Vagina (tissue), 2 donors: ENCODE measurements at places on chromosomes 16 and 17. TPM values are rescaled to one million over a fixed set of nuclear protein-coding genes. Genes with fewer than 3 reads are reported as not detected.

- H3K4me3 ChIP-seq, result no peak overlapping the region
- no peaks in the 10 kb centered on the region for H3K36me3 ChIP-seq
- H3K4me1 ChIP-seq, result no peaks in the 10 kb centered on the region
- peak; percentile 81 for DNase-seq
- no peak overlapping the region for H3K27ac ChIP-seq
These were observed 42.0 kb upstream of the RPL38 start for GRCh38 chr17:74161503-74161875.

DNA sequence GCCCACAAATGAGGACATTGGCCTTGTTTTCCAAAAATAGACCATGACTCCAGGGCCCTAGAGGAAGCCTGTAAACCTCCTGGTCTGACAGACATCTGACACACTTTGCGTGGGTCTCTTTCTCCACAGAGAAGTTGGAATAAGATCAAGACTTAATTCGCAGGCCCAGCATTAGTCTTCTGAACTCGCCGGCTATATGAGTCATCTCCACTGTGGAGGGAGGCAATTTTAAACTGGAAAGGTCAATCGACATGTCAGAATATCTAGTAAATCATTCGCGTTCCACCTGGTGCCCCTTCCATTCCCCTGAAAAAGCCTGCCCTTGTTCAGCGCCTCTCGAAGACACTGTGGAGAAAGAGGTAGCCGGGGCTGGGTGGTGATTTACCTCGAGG lies 140.1 kb downstream of the CLEC16A start:
- no peak overlapping the region for H3K4me3 ChIP-seq
- no peak for DNase-seq

GRCh38 chr16:80806927-80807340 lies 2.5 kb upstream of the CDYL2 start:
- H3K27me3 ChIP-seq, result no peaks in the 10 kb centered on the region
- no peak for DNase-seq
- H3K27ac ChIP-seq, result no peak overlapping the region
- H3K36me3 ChIP-seq, result no peaks in the 10 kb centered on the region
- H3K4me3 ChIP-seq, result no peak overlapping the region

GRCh38 chr16:80969114-80969484 lies 37.6 kb downstream of the CMC2 start:
- H3K4me1 ChIP-seq, result no peaks in the 10 kb centered on the region
- no peaks in the 10 kb centered on the region for H3K27me3 ChIP-seq
- peaks cover 5% of the 10 kb centered on the region for H3K36me3 ChIP-seq
- no peak for DNase-seq
- H3K4me3 ChIP-seq, result no peak overlapping the region

DNA sequence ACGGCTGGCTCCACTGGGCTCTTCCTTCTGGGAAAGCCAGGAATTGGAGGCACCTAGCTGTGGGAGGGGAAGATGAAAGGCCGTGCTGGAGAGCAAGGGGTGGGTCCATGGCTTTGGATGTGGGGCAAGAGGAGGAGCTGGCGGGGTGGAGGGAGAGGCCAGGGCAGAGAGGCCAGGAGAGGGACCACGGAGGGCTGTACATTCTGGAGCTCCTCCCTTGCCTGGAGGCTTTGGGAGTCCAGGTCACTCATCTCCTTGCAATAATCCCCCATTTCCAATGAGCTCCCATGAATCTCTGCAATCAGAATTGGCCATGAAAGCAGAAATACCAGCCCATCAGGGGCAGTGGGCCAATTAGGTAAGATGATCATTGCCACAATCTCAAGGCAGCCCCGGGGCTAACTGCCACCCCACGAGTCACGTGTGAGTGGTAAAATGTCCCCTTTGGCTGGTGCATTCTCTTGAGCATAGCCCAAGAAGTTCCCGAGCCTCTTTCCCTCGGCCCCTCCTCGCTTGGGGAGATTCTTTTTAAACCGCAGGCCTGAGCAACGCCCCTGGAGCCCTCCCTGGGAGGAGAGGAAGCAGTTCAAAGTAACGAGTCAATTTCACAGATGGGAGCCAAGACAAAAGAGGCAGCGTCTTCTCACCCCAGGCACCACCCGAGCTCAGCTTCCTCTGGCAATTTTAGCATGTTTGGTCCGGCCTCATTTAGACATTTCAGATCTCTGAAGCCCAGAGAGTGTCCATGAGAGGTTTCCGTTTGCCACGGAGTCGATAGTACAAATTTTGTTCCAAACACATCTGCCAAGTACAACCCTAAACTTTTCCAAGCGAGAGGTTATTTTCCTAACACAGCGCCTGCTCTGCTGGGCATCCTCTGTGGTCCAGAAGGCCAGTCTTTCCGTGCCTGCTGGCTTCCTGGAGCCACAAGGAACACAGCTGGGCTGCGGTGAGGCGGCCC lies 13.4 kb downstream of the RTN4RL1 start:
- no peaks in the 10 kb centered on the region for H3K27me3 ChIP-seq
- DNase-seq, result no peak
- H3K36me3 ChIP-seq, result no peaks in the 10 kb centered on the region
- peaks cover 22% of the 10 kb centered on the region for H3K4me1 ChIP-seq

TOX3 gene
- total RNA-seq, result 1.2 TPM

- DNase-seq, result no peak
- no peaks in the 10 kb centered on the region for H3K36me3 ChIP-seq
- no peak overlapping the region for H3K4me3 ChIP-seq
- peaks cover 5% of the 10 kb centered on the region for H3K4me1 ChIP-seq
- H3K27me3 ChIP-seq, result no peaks in the 10 kb centered on the region
- no peak overlapping the region for H3K27ac ChIP-seq
These were observed 196.4 kb upstream of the KCNJ16 start for GRCh38 chr17:69878661-69879060.

FBXW10B gene
- 6.9 TPM for total RNA-seq

- no peak overlapping the region for H3K4me3 ChIP-seq
- H3K27ac ChIP-seq, result no peak overlapping the region
- H3K36me3 ChIP-seq, result no peaks in the 10 kb centered on the region
- DNase-seq, result no peak
These were observed 2.6 kb downstream of the NHERF2 start for GRCh38 chr16:2029350-2029749.

- no peaks in the 10 kb centered on the region for H3K27me3 ChIP-seq
- H3K4me1 ChIP-seq, result peaks cover 58% of the 10 kb centered on the region
- no peaks in the 10 kb centered on the region for H3K36me3 ChIP-seq
- H3K4me3 ChIP-seq, result no peak overlapping the region
- DNase-seq, result no peak
These were observed 21.0 kb downstream of the SLC7A6OS start for GRCh38 chr16:68289621-68290329.

DNA sequence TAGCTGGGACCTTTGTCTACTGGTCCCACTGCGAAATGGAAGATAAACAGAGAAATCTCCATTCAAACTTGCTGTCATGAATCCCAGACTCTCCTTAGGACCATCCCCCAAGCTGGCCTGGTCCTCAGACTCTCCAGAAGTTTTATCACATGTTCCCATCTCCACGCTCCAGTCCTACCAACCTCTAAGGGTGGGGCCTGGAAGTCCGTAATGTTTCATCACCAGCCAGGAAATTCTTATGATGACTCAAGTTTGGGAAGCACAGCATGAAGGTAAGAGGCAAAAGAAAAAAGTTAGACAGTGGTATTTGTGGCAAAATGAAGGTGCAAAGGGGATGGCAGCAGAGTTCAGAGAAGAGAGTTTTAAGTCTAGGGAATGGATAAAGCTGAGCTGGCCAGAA lies 52.7 kb downstream of the ZNF18 start:
- H3K27me3 ChIP-seq, result no peaks in the 10 kb centered on the region
- H3K36me3 ChIP-seq, result no peaks in the 10 kb centered on the region
- H3K4me1 ChIP-seq, result peaks cover 17% of the 10 kb centered on the region

RAB26 gene
- total RNA-seq, result 1.5 TPM

DNA sequence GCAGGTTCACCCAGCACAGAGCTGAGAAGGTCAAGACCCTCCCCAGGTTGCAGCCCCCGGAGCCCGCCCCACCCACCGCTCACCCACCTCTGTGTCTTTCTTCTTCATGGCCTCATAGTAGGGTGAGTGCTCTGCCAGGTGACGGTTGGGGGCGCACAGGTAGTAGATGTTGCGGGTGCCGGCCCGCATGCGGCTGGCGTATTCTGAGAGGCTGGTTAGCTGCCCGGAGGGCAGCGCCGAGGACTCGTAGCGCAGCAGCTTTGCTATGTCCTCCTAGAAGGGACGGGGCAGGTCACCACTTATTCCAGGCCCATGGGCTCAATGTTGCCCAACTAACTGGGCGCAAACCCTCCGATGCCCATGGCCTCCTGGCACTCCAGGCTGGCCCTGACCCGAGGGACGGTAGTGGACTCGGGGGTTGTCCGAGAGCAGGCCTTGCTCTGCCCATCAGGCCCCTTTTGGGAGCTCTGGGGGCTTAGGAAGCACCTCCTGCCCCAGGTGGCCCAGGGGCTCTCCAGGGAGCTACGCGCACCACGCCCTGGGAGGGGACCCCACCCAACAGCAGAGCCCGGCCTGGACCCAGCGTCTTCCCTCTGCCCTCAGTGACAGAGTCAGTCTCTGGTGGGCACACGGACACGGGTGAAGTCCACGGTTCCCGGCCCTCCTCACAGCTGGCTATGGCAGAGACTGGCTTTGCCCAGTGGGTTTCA lies 9.9 kb downstream of the DNASE1 start:
- no peak for DNase-seq
- H3K36me3 ChIP-seq, result peaks cover 60% of the 10 kb centered on the region
- H3K27ac ChIP-seq, result no peak overlapping the region
- H3K4me1 ChIP-seq, result no peaks in the 10 kb centered on the region
- H3K27me3 ChIP-seq, result no peaks in the 10 kb centered on the region

GRCh38 chr16:53065461-53066061 lies 10.8 kb downstream of the CHD9 start:
- DNase-seq, result no peak
- H3K27me3 ChIP-seq, result no peaks in the 10 kb centered on the region
- no peak overlapping the region for H3K4me3 ChIP-seq
- peaks cover 19% of the 10 kb centered on the region for H3K4me1 ChIP-seq

DNA sequence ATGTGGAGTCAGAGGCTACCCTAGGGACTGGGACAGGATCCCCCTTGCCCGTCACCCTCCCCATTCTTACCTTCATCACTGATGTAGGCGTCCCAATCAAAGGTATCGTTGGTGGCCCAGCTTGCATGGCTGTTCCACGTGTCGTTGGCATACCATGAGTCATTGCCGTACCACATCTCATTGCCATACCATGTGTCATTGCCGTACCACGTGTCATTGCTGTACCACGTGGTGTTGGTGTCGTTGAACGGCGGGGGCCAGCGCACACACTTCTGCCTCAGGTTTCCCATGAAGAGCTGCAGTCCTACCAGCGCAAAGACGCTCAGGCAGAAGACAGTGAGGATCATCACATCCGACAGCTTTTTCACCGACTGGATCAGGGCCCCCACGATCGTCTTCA lies 4.8 kb downstream of the SCN4A start:
- H3K4me1 ChIP-seq, result no peaks in the 10 kb centered on the region
- no peak for DNase-seq

CLEC3A gene
- total RNA-seq, result not detected

KCNH6 gene
- not detected for total RNA-seq

GRCh38 chr17:74571621-74572270 lies 4.4 kb upstream of the CD300H start:
- H3K4me1 ChIP-seq, result peaks cover 9% of the 10 kb centered on the region
- no peaks in the 10 kb centered on the region for H3K27me3 ChIP-seq
- no peak overlapping the region for H3K4me3 ChIP-seq
- no peak for DNase-seq

C1QL1 gene
- 6.9 TPM for total RNA-seq

EVPLL gene
- 16.7 TPM for total RNA-seq

DNA sequence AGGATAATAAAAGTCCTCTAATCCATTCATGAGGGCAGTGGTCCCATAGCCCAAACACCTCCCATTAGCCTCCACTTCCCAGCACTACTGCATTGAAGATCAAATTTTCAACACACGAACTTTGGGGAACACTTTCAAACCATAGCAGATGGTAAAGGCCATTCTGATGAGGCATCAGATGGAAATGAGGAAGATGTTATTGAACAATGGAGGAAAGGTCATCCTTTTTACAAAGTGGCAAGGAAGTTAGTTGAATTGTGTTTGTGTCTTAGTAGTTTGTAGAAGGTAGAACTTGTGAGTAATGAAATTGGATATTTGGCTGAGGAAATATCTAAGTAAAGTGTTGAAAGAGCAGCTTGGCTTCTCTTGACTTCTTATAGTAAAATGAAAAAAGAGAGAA lies 93.3 kb upstream of the NLRP1 start:
- no peaks in the 10 kb centered on the region for H3K36me3 ChIP-seq
- H3K4me3 ChIP-seq, result no peak overlapping the region
- no peak for DNase-seq
- H3K27ac ChIP-seq, result no peak overlapping the region
- H3K27me3 ChIP-seq, result no peaks in the 10 kb centered on the region

ALOX15 gene
- not detected for total RNA-seq

NXN gene
- 51.6 TPM for total RNA-seq

- H3K27me3 ChIP-seq, result no peaks in the 10 kb centered on the region
- no peaks in the 10 kb centered on the region for H3K36me3 ChIP-seq
- DNase-seq, result no peak
- H3K27ac ChIP-seq, result no peak overlapping the region
These were observed 50.2 kb downstream of the IRX5 start for GRCh38 chr16:54980821-54981220.

- H3K27ac ChIP-seq, result no peak overlapping the region
- no peak overlapping the region for H3K4me3 ChIP-seq
- peak; percentile 87 for DNase-seq
- peaks cover 8% of the 10 kb centered on the region for H3K4me1 ChIP-seq
- H3K27me3 ChIP-seq, result no peaks in the 10 kb centered on the region
These were observed 24.6 kb upstream of the BRD7 start for GRCh38 chr16:50393416-50393815.

DNA sequence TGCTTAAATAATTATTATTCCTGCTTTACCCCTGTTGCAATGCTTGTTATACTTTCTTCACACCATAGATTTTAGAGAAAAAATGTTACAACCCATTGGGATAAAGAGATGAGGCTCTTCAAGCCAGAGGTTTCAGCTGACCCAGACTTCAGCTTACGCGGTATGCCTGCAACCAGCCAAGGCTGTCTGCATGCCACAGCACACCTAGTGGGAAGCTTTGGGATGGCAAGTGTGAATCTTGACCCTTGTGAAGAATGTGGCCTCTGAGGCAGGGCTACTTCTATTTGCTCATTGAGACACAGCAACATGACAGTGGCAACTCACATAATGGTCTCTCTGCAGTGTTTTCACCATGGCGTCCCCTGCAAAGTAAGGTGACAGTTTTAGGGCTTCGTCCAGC lies 193.9 kb upstream of the PIRT start:
- no peaks in the 10 kb centered on the region for H3K4me1 ChIP-seq
- no peaks in the 10 kb centered on the region for H3K27me3 ChIP-seq
- no peak overlapping the region for H3K27ac ChIP-seq
- no peak overlapping the region for H3K4me3 ChIP-seq
- no peaks in the 10 kb centered on the region for H3K36me3 ChIP-seq

DNA sequence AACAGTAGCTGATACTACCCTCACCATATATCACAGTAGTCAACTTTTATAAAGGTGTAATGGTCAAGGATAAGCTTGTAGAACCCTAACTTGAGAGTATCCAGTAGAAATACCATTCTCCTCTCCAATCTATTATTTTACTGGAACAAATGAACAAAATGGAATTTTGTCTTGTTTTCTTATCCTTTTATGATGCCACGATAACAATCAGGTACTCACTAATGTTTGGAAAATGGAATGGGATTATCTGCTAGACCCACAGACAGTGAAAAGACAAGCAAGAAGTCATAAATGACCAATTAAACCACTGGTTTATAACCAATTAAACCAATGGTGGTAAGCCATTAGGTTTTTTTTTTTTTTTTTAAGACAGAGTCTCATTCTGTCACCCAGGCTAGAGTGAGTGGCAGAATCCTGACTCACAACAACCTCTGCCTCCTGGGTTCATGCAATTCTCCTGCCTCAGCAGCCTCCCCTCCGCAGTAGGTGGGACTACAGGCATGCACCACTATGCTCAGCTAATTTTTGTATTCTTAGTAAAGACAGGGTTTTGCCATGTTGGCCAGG lies 10.4 kb downstream of the GPATCH8 start:
- H3K4me1 ChIP-seq, result peaks cover 39% of the 10 kb centered on the region
- no peak overlapping the region for H3K27ac ChIP-seq
- no peak for DNase-seq
- no peaks in the 10 kb centered on the region for H3K36me3 ChIP-seq
- H3K4me3 ChIP-seq, result no peak overlapping the region
